ENCODE measurements at places on chromosomes 1 and 21.

- no peak for DNase-seq
These were observed 195.0 kb upstream of the OLFM3 start for GRCh38 chr1:102191723-102192122.

DNA sequence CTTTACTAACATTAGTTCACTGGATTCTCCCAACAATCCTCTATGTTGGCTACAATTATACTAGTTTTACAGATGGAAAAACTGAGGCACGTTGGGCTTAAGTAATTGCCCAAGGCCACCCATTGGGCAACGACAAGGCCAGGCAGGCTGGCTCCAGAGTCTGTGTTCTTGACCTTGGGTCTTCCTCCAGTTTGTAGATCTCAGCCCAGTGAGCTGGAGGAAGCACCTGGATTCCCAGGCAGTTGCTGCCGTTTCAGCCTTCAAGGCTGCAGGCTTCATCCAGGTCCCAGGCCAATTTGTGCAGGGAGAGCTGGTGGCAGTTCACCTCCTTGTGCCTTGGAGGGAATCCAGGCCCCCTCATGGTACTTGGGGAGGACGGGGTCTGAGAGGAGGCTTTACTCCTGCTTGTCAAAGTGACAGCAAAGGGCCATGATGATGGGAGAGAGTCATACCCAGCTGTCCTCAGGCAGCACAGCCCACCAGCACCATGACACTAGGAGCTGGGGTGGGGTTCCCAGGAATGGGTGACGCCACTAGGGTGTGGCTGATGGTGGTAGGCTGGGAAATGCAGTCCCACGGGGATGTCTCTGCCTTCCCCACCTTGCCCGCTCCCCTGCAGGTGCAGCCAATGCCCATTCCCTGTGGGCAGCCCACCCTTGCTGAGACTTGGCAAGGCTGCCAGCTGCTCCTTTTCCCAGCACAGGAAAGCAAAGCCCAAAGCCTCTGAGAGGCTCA is 27.1 kb downstream of the PKP1 start:
- no peak for DNase-seq

- no peak for DNase-seq
These were observed 20.0 kb downstream of the ATAD3B start for GRCh38 chr1:1491601-1492000.

DNA sequence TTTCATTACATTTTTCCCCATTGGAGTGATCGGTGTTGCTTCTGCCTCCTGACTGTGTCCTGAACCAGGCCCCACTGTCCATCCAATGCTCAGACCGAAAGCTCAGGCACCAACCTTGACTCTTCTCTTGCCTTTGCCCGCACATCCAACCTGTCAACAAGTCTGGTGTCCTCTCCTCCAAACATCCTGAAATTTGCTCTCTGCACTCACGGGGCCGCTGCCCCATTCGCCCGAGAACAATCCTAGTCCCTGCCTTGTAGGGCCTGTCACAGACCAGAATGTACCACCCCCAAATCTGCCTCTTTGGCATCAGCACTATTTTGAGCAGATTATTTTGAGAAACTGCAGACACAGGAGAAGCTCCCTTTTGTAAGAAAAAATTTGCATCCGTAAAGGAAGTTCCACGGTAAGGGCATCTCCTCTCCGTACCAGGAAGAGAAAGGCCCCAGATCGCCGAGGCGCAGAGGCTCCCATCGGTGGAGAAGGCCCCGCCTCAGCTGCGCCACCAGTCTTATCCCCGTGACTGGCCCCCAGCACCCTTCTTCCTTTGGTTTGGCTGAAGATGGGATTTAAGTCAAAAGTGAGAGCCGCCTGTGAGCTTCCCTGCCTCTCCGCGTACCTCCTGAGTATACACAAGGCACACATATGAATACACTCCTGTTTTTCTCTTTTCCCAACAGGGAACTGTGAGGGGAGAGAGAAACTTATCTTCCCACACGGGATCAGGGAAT is 7.1 kb downstream of the MORN1 start:
- DNase-seq, result no peak

- no peak for DNase-seq
These were observed 14.5 kb downstream of the IFNAR2 start for GRCh38 chr21:33244082-33244778.

DNA sequence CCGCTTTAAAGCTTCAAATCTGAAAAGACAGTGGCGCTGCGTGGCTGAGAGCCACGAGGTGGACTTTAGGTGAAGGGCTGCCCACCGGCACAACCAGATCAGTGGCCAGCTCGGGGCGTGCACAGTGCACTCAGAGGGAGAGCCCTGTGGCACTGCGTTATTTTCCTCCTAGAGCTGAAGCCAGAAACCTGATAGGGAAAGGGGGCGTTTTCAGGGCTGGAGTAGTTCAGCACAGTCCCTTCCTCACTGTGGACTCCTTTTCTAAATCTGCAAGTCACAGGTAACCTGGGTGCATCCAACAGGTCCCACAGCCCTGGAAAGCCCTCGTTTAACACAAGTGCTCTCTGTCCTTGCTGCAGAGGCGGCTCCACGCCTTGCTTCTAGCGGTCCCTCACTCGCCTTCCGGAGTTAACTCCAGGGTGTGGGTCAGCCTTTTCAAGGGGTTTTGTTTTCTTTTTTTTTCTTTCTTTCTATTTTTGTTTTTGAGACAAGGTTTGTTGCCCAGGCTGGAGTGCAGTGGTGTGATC is 81.2 kb downstream of the GALNT2 start:
- no peak for DNase-seq

- no peak for DNase-seq
These were observed 1.7 kb downstream of the KCNK1 start for GRCh38 chr1:233615571-233615970.

All from CD4-positive, alpha-beta T cell treated with Interleukin-17A for 4 hours (primary cell).